ENCODE measurements at places on chromosomes 5 and 9.

GRCh38 chr9:124298646-124299235, 41.0 kb downstream of the NEK6 start:
- DNase-seq = no peak

- no peak for DNase-seq
Observed at GRCh38 chr9:2271426-2271825, 256.3 kb downstream of the SMARCA2 start.

DNA sequence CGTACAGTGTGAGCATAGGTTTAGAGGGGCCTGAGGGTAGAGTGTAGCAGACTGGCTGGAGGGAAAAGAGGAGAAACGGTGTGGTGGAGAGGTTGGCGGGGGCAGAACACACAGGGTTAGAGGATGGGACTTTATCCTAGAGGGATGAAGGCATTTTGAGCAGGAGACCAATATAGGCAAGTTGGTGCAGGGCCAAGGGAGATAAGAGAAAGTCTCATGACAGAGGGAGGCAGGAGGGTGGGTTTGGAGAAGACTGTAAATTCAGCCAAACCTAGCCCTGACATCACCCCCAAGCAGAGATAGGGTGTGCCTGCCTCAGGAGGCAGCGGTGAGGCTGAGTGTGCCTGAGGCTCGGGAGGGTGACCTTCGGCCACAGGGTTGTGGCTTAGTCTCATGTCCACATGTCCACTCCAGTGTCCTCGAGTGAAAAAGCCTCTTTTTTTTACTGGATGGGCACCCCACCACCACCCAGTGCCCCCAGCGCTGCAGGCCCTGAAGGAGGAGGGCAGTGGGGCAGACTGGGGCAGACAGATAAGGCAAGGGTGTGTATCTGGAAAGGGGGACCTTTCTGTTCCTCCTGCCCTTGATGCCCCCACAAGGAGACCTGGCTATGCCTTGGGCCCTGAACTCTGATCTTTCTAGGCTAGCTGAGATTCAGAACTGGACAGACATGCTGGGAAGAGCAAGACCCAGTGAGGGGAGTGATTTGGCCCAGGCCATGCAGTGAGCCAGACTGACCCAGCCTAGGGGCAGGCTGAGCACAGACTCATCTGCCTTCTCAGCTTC, 108.7 kb downstream of the RGS3 start:
- no peak for DNase-seq

DNA sequence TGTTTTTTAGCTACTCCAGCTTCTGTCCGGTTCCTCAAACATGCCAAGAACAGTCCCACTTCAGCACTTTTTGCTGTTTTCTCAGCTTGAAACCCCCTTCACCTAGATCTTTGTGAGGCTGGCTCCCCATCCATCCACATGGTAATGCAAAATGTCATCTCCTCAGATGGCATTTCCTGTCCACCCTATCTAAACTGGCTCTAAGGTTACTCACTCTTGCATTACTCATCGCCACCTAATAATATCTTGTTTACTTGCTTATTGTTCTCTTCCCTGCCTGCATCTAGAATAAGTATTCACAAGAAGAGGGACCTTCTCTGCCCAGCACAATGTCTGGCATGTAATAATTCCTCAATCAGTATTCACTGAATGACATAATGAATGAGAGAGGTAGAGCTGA, 220.1 kb downstream of the FAM114A2 start:
- DNase-seq = no peak

GRCh38 chr5:82405161-82405560, 127.0 kb upstream of the RPS23 start:
- DNase-seq = no peak

- DNase-seq = no peak
Observed at GRCh38 chr9:135222881-135223760, 135.7 kb downstream of the OLFM1 start.

- no peak for DNase-seq
Observed at GRCh38 chr5:100537946-100538345, 2.8 kb downstream of the FAM174A start.

DNA sequence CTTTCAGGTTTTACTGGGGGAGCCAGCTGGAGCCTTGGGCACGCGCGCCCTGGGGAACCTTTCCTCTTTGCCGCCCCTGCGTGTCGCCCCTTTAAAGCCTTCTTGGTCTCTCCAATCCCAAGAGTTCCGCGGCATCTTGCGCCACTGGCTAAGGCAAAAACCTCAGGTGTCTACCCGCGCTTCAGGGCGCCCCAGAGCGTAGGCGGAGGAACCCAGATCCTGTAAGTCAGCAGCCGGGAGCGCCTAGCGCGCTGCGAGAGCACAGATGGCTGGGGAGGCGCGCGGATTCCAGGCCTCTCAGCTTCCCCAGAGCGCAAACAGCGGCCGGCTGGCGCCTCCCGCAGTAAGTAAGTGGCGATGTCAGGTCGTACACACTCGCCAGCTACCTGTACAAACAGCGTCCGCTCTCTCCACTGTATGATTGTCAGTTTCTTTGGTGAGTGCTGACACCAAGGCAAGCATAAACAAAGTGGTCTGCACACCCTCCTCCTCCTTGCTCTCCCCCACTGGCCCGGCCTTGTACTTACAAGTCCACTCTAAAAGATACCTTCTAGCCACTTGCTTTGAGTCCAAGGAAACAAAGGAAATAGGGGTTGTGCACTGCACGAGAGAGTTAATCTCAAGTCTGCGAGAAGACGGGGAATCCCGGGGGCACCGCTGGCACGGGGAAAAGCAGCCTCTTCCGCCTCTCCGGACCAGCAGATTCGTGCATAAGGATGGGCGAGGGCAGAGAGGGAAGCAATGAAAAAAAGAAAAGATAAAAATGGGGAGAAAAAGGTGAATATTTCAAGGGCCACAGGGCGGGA, 2.9 kb downstream of the HTR1A start:
- DNase-seq = no peak

DNA sequence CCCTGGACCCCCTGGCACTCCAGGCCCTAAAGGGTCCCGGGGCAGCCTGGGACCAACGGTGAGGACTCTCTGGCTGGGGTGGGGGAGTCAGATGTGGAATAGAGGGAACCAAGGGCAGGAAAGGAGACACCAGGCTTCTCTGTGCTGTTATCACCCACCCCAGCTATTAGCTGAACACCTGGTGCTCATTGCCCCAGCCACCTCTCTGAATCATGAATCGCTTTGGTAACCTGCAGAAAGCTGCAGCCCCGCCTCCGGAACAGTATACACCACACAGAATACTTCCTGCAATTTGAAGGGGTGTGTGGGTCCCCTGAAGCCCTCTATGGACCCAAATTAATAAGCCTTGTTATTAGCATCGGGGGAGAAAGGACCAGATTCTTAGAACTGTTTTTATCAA, 40.4 kb upstream of the ORM1 start:
- no peak for DNase-seq

DNA sequence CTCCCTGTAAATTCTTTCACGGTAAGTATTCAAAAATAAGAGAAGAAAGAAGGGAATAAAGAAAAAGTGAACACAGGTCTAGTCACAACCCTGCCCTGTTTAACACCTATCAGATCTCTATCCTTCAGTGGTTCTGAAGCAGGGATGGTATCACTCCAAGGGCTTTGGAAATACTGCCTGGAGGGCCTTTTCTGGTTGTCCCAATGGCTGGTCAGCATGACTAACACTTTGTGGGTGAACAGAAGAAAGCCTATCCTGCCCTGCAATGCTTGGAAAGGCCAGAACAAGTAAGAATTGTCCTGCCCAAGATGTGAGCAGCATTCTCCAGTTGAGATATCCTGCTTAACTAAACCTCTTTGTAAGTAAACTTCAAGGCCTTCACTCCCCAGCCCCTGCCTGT, 124.9 kb downstream of the TMEM167A start:
- DNase-seq = no peak

- DNase-seq = no peak
Observed at GRCh38 chr9:81669041-81669651, 20.2 kb downstream of the TLE1 start.

- no peak for DNase-seq
Observed at GRCh38 chr9:804026-804425, 37.5 kb upstream of the DMRT1 start.

GRCh38 chr9:29806937-29807618, 2233.8 kb upstream of the C9orf72 start:
- no peak for DNase-seq

DNA sequence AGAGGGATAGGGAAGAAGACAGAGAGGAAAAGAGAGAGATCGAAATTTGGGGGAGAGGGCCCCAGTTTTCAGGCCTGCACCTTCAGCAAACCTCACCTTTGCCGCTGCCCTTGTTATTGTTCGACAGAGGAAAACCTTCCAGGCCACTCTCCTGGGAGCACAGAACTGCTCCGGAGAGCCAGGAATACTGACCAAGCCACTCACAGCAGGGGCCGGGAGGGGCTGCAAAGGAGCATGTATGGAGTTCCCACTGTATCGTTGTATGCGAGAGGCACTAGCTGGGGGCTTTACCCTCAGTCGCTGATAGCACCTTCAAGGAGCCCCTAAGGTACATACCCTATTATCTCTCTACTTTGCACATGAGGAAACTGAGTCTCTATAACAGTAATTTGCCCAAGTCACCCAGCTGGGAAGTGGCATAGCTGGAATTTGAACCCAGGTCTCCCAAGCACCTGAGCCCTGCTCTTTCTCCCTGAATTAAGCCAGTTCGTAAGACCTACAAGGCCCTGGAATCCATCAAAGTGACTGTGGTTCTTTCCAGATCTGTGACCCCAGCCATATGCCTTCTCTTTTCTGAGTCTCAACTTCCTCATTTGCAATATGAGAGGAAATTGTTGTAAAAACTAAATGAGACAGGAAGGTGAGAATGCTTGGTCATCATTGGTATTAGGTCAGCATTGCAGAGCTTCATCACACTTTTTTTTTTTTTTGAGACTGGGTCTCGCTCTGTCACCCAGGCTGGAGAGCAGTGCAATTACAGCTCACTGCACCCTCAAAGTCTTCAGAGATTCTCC, 21.0 kb upstream of the FOXE1 start:
- DNase-seq = no peak

GRCh38 chr5:154138701-154139100, 51.8 kb upstream of the GALNT10 start:
- DNase-seq = no peak

GRCh38 chr5:88474574-88474973, 205.9 kb upstream of the TMEM161B start:
- DNase-seq = no peak

DNA sequence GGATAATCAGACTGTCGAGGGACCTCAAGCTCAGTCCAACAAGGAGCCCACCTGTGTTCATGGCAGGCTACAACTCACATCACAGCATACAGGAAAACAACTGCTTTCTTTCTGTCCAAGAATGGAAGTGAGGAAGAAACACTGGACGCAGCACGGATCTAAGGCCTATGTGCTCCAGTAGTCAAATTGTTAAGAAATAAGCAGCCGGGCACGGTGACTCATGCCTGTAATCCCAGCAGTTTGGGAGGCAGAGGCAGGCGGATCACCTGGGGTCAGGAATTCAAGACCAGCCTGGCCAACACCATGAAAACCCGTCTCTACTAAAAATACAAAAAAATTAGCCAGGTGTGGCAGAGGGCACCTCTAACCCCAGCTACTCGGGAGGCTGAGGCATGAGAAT, 427.8 kb downstream of the BNC2 start:
- DNase-seq = no peak

DNA sequence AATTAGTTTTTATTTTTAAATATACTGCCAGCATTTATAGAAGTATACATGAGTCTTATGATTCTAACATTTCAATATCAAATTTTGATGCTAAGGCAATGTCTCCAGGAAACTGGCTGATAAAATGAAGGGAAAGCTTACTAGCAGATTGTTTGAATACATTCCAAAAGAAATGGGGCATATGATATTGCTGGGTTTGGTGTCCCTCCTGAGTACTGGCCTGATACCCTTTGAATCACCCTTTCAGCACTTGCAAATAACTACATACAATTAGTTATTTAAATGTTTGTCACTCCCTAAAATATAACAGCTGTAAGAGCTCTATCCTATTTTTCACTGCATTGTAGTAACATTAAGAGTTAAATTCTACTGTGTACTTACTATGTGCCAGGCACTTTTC, 360.8 kb downstream of the HCN1 start:
- no peak for DNase-seq

GRCh38 chr5:66985417-66985816, 211.2 kb downstream of the CD180 start:
- DNase-seq = no peak

DNA sequence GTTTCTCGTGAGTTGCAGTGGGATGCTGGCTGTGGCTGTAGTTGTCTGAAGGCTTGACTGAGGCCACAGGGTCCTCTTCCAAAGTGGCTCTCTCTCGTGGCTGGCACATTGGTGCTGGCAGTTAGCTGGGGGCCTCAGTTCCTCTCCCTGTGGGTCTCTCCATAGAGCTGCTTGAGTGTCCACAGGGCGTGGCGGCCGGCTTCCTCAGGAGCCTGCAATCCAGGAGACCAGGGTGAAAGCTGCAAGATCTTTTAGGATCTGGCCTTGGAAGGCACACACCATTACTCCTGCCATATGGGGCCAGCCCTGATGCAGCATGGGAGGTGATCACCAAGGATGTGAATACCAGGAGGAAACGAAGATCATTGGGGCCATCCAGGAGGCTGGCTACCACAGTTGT, 41.1 kb downstream of the ANKRD33B start:
- DNase-seq = no peak

DNA sequence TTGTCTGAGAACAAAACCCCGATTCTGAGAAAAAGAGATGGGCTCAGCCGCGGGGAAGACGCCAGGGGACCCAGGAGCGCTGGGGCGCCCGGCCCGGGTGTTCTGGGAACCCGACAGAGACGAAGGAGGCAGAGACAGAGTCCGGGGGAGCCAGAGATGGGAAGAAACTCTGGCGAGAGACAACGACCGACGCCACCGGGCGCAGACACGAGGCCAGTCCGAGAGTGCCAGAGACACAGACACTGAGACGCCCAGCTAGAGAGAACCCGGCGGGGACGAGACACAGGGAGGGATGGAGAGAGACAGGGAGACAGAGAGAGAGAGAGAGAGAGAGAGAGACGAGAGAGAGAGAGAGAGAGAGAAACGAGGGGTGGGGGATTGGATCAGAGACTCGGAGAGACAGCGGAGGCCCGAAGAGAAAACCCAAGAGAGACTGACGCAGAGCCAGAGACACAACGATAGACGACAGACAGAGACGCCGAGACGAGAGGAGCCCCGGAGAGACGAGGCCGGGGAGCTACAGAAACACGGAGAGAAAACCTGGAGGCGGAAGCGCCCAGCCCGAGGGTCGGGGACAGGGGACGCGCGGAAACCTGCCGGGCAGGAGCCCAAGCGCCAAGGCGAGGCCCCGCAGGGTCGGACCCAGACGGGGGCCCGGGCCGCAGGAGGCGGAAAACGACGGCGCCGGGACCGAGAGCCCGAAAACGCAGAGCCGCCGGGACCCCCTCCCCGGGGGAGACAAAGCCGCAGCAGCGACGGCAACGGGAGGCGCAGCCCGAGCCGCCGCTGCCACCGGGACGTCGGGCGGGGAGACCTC, 3.3 kb downstream of the NR5A1 start:
- no peak for DNase-seq

GRCh38 chr5:36156619-36157018, 4.7 kb downstream of the SKP2 start:
- no peak for DNase-seq

- no peak for DNase-seq
Observed at GRCh38 chr9:95440447-95440846, 76.3 kb downstream of the PTCH1 start.

DNA sequence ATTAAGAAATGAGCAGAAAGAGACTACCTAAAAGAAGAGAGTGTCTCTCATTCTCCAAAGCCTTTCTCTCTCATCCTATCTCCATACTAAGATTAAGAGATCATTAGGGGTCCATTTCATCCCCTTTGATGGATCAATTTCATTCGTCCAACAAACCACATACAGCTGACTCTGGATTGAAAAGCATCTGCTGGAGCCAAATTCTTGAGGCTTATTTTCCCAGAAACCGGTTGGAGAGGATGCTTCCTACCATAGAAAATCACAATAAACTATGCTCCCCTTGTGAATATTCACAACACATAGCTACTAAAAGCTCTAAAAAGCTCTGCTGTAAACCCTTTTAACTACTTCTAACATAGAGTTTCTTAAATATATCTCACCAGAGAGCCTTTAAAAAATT, 755.0 kb upstream of the ZNF608 start:
- DNase-seq = no peak
